Substantia nigra (tissue), 51 donors: ENCODE measurements at places on chromosomes 13 and 19.

GRCh38 chr13:70353096-70353495 is 244.8 kb upstream of the KLHL1 start:
- DNase-seq, result no peak

DNA sequence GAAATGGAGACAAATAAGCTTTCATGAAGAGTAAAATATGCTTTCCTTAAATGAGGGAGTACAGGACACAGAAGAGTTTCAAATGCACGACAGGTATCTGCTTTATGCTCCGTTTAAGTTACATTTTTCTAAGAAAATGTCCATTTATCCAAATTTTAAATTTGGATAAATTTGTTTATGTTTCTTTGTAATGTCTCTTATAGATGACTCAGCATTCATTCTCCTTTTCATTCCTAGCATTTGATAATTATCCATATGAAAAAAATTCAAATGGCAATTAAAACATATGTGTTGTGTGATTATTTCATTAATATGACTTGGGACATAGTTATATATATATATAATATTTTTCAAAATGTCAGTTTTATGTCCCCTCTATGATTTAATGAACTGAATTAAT is 1449.3 kb downstream of the SLITRK1 start:
- DNase-seq, result no peak

- DNase-seq, result no peak
These were observed 95.2 kb upstream of the CLDN10 start for GRCh38 chr13:95457294-95457693.

DNA sequence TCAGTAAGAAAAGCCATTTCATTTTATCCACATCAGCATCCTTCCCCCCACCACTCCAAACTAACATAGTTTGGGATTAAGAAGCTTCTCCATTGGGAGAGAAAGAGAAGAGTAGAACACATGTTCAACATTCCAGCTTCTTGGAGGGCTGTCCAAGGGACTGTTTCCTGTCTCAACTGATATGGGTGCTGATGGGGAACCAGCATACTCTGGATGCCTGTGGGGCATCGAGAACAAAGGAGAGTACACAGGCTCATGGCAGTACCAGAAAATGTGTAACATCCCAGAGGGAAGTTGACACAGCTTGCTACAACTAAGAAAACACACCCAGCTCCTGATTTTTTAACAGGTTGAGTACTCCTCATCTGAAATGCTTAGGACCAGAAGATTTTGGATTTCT is 24.7 kb downstream of the SUCLA2 start:
- DNase-seq, result no peak
